Effector memory CD4-positive, alpha-beta T cell (primary cell): ENCODE measurements at places on chromosomes 5 and 9.
A peak's percentile ranks its signal among the peaks of the same experiment; 100 is the strongest.

DNA sequence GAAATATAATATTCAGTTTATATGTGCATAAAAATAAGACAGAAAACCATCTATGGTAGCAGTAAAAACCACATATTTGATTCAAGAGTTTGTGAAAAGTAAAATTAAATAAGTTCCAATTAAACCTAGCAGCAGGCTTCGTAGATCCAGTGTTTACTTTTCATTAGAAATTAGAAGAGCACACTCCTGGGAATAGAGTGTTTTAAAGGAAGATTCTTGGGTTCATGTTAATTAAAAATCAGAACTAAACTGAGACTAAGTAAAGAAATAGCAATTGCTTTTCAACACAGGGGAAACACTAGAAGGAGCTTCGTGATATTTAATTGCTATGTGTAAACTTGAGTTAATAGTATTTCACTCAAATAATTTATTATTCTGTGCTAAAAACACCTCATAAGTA, 1097.8 kb upstream of the CDH18 start:
- no peak for DNase-seq

DNA sequence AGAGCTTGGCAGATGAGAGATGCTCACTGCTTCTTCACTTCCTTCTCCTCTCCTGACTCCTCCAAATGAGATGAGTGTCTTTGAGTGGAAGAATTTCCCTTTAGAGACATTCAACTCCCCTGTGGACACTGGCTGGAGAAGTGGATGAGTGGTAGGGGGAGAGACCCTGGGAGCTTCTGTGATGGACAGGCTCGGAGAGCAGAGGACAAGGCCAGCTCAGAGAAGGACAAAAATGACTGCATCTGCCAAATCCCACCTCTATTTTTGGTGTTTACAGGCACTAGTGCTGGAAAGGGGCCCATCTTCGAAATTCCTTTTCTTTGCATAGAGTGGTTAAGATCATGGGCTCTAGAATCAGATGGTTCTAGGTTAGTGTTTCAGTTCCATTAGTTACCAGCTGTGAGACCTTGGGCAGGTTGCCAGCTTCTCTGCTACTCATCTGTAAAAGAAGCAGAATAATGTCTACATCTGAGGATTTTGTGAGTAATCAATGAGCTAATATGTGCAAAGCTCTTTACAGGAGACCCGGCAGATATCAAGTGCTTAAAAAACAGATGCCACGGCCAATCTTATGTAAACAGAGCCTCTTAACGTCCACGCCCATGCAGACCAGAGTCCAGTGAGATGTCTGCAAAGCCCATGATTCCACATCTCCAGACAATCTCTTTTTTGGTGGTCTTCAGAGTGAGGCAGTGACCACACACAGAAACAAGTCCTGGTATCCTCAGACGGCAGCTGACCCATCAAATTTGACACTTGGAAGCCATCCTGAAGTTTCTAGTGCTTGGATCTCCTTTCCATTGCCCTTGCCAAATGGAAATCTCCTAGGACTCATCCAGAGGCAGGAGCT, 13.6 kb upstream of the COL27A1 start:
- DNase-seq, result no peak

DNA sequence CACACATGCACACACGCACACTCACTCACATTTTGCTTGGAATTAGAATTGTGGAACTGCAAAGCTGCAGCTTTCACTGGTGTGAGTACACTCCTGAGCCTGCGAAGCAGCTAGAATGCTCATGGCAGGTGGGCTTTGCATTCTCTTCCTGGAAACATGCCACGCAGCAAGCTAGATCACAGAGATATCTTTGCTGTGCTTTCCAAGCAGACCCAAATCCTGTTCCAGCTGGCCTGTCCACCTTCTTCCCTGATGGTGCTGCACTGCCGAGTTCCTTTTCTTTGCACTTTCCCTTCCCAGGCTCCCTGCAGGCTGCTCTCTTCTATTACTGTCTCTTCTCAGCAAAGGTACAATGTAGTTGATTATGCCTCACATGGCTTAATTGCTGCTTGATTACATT, 92.7 kb upstream of the CKMT2 start:
- DNase-seq, result no peak

- no peak for DNase-seq
Measured at GRCh38 chr9:102609461-102609860, 385.7 kb upstream of the CYLC2 start.

DNA sequence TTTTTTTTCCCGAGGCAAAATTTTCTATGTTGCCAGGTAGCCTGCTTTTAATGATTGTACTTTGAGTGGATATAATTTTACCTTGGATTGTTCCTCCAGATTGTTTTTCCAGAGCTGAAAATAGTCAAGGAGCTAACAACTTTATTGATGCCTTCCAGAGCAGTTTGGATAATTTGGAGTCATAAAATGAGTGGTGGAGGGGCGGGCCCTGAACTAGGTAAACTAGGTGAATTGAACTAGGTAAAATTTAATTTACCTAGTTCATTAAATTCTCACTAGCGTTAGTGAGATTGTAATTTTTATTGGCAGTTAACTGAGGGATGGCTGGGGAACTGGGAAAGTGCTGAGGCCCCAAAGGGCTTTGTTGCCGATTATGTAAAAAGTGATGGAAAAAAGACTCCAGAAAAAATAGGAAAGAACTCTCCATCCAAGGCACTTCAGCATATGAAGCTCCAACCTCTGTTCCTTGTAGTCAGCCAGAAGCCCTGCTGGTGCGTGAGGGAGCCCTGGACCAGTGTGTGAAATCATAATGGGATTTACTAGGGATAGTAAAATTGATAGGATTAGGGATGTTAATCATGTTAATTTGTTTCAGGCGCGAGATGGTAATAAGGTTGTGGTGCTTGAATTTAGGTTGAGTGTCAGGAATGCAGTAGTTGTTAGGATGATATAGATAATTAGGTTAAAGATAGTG, 1.7 kb downstream of the DNAJC25 start:
- no peak for DNase-seq

- DNase-seq, result peak; percentile 38
Measured at GRCh38 chr5:10563110-10563944, 543 bp upstream of the ANKRD33B start.

- DNase-seq, result no peak
Measured at GRCh38 chr5:139451878-139452660, 10.5 kb downstream of the ECSCR start.

- DNase-seq, result no peak
Measured at GRCh38 chr9:121066850-121067249, 7.9 kb upstream of the CNTRL start.

DNA sequence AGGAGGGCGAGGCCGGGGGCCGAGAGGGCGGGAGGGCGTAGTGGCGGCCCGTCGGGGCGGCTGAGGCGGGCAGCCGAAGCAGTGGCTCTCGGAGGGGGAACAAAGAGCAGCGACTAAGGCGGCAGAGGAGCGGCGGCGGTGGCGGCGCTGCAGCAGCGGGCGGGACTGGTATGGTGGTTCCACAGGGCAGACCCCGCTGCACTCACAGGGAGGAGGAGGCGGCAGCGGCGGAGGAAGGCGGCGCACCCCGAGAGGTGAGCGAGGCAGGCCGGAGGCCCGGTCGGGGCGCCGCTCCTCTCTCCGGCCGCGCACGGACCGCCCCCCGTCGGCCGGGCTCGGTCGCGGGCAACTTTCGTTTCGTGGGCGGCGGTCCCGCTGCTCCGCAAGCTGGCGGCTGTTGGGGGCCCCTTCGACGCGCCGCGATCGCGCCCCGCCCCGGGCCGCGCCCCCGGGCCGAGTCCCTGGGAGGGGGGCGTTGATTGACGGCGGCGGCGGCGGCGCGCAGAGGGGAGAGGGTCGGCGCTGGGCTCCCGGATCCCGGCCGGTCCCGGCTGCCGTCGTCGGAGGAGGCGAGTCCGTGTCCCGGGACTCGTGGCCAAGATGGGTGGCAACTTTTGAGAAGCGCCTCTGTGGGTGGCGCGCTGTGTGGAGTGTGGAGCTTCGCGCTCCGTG, 467 bp downstream of the CNOT6 start:
- DNase-seq, result peak; percentile 45

DNA sequence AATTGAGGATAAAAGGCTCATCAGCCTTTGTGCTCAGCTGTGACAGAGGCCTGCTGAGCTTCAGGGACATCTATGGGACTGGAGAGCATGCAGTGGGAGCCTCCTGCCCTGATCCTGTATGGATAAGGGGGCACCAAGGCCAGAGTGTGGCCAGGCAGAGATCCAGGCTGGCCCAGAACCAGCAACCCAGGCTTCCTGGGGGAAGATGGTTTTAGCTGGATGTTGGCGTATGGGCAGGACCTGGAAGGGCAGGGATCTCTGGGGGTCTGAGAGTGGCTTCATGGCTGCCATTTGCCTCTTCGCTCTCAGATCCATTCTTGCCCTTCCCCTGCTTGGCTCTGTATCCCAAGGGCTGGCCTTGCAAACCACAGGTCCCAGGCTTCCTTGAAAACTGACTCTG, 169.9 kb downstream of the MACROH2A1 start:
- DNase-seq, result no peak

DNA sequence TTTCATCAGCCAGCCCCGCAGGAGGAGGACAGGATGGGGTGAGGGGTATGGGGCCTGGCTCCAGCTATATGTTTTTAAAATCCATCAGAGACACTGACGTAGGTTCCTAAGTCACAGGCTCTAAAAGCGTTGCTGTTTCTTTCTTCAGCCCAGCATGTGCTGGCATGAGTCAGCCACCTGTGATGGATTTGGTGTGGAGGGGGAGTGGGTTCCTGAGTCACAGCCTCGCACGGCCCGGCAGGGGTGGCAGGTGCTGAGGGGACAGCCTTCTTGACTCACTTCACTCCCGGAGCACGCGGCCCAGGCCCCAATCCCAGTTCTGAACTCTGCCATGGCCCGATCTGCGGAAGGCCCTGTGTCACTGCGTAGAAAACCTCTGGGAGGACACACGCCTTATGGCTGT, 38.8 kb upstream of the RPL26L1 start:
- no peak for DNase-seq
